ENCODE measurements at places on chromosomes 7 and 10. TPM values are rescaled to one million over a fixed set of nuclear protein-coding genes. Genes with fewer than 3 reads are reported as not detected.

CARD11 gene
- total RNA-seq, result 5.0 TPM

VAX1 gene
- not detected for total RNA-seq

LMTK2 gene
- total RNA-seq, result 12.4 TPM

SEPHS1 gene
- 52.4 TPM for total RNA-seq

TMEM139 gene
- 2.1 TPM for total RNA-seq

PON3 gene
- total RNA-seq, result 3.7 TPM

POU6F2 gene
- total RNA-seq, result 5.0 TPM

SH2D4B gene
- 0.16 TPM for total RNA-seq

C10orf143 gene
- 1.6 TPM for total RNA-seq

FEZF1 gene
- not detected for total RNA-seq

HABP2 gene
- total RNA-seq, result not detected

HOXA5 gene
- 12.5 TPM for total RNA-seq

SMO gene
- total RNA-seq, result 35.2 TPM

CPA1 gene
- 0.63 TPM for total RNA-seq

MOGAT3 gene
- total RNA-seq, result not detected

LOXL4 gene
- total RNA-seq, result 8.8 TPM

All from urinary bladder (tissue), 4 donors.